Stimulated activated CD8-positive, alpha-beta memory T cell treated with anti-CD3 and anti-CD28 coated beads, Interleukin-7, amount 100 ng/mL, for 1 hour (primary cell): ENCODE measurements at places on chromosomes 7 and 10.

- DNase-seq = no peak
Observed at GRCh38 chr10:12949248-12949647, 52.3 kb downstream of the CCDC3 start.

- DNase-seq = no peak
Observed at GRCh38 chr10:33721509-33721908, 387.0 kb upstream of the NRP1 start.

DNA sequence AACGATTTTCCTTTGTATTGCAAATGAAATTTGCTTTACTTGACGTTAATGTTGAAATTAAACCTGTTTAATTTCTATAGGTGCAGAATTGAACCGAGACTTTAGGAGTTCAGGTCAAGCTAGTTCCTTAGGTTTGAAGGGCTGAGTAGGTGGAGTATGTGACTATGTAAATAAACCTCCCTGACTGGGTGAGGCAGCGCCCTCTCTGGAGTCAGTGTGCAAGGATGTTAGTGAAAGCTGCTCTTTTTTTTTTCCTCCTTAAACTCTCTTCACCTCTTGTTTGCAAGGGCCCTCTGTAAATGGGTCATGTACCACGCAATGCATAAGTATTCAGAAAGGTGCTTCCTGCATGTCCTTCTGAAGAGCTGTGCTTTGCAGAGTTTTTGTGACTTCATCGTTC, 33.8 kb downstream of the GALNT17 start:
- DNase-seq = no peak

- DNase-seq = no peak
Observed at GRCh38 chr10:103731609-103732270, 123.6 kb downstream of the SH3PXD2A start.

GRCh38 chr7:130641040-130641439, 27.5 kb downstream of the COPG2 start:
- no peak for DNase-seq

DNA sequence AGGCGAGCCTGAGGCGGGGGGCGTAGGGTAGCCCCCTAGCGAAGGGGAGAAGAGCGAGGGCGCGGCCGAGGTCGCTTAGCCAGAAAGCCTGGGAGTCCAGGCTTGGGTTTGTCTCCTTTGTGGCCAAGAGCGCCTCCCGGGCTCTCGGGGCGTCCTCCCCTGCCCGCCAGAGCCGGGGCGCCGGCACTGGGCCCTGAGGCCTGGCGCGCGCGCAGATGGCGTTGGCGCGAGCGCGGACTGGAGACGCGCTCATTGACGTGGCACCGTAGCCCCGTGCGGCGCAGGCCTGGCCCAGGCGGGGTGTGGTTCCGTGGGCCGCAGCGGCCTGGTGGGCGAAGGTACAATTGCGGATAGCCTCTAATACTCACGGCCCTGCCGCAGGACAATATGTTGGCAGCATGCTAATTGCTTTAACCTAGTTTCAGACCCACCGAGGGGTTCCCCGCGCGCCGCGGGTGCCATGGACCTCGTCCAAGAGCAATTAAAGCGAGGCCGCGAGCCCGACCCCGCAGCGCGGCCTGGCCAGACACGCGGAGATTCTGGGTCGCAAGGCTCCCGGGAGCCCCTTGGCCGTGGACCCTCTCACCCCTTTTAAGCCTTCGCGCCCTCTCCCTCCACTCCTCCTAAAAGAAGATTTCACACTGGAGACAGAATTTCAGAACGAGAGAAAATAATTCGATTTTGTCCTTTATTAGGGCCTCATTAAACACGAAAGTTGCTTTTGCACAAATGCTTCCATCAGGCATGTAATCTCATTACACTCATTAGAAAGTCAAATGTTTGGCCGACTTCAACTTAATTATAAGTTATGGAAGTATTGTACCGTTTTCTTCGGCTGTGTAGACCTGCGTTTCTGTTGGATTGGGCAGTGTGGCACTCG, 3.1 kb downstream of the PTF1A start:
- DNase-seq = no peak

DNA sequence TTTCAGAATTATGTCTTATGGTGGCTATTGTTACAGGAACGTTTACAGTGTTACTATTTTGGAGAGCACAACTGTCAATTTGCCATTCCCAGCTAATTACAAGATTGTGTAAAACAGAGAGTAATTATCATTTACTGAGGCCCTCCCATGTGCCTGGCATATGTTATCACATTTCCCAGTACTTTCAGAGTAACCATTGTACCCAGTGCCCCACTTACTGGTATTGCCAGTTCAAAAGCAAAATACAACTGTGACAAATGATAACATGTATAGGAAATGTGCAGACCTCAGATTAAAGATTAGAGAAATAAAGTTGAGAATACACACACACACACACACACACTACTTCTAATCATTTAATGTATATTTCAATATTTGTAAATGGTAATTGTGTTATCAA, 572.5 kb downstream of the POM121L12 start:
- no peak for DNase-seq

DNA sequence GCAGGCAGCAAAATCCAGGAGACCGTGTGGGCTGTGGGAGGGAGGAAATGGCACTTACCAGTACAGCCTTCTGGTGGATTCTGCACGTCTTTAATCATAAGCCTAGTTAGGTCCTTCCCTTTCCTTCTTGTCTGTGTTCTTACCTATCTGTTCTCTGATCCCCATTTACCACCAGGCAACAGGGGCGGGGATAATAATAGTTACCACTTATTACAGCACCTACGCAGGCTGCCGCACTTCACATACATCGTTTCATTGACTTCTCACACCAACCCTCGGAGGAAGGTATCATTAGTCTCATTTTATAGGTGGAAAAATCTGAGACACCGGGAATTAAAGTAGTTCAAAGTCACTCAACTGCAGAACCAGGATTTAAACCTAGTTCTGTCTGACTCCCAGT, 4.5 kb upstream of the EPHA1 start:
- DNase-seq = no peak

GRCh38 chr7:158161194-158161593, 426.4 kb downstream of the PTPRN2 start:
- DNase-seq = no peak

DNA sequence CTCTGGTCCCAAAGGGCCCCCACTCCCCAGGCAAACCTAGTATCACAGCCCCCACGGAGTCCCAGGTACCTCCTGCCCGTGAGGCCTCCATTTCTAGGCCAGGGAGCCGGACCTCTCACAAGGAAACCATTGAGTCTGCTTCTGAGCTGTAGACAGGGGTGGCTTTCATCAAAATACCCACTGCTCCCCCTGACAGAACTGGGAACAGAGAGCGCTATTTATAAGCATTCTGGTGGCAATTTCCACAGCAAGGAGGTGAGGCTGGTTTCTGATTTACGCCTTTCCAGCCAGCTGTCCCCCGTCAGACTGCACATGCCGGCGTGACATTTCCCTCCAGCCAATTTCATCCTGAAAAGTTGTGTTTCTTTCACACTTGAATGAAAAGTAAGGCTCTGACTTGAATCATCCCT, 407.5 kb upstream of the PRKCQ start:
- no peak for DNase-seq

GRCh38 chr10:109993551-109994330, 14.0 kb upstream of the ADD3 start:
- no peak for DNase-seq

DNA sequence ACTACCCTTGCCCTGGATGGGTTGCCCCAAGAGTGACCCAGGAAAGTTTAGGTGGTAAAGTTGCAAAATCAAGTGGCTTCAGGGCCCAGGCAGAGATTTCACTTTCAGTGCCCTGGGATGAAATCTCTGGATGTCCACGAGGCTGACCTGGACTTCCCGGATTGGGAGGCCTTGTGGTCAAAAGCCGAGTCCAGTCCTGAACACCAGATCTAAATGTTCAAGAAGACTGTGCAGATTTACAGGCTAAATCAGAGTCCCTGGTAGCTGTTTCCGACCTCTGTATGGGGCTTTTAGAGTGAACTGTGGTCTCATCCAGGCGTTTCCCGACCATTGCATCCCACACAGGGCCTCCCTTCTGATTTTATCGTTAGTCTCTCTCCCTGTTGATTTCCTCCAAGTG, 95.3 kb downstream of the WDR11 start:
- DNase-seq = no peak

- no peak for DNase-seq
Observed at GRCh38 chr7:50774319-50774718, 8.4 kb downstream of the GRB10 start.

DNA sequence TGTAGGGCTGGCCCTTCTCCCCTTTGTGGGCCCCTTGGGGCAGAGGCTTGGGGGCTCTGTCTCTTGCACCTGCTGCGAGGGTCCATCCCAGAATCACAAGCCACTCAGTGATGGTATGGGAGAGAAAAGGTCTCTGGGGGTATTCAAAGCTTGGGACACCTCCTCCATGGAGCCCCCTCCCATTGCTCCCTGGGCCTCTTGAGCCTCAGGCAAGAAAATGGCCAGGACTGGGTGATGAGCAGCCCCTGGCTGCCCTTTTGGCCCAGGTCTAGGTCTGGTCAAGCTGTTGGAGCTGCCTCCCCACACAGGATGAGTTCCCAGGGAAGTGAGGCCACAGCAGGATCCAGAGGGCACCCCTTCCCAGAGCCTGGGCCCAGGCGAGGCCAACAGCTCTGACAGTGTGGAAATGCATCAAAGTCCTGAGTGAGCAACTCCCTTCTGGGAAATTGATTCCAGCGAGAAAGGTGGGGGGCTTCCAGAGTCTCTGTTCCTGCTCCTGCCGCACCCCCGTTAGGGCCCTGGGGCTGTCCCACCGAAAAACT, 3.4 kb upstream of the MYL7 start:
- no peak for DNase-seq

DNA sequence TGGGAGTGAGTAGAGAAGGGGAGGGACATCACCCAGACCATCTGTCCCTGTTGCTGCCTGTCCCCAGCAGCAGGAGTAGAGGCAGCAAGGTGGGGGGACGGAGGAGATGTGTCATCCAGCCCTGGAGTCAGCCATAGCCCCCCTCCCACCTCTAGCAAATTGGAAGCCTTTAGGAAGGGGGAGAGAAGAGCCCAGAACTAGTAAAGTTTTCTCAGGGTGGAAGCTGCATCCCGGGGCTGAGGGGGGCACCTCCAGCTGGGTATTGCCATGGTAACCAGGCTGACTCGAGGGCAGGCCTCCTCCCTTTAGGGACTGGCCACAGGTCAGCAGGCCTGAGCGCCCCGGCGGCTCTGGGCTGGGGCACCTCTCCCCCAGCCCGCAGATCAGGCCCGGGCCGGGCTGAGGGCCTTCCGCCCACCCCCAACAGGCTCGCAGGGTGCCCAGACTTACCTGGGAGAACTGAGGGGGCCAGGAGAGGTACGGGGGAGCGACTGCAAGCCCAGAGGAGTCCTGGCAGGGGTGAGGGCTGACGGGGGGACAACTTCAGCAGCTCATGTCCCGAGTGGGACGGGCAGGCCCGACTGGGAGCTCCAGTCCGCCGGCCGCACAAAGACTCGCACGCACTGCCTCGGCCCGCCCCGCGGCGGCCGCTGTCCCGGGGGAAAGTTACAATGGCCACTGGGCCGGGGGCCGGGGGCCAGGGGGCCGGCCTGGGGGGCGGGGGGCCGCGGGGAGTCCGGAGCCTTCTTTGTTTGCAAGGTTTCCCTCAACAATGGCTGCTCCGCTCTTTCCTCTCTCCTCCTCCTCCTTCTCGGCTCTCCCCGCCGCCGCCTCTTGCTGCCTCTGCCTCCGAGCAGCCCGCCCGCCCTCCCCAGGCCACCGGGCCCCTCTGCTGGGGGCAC, 6.0 kb downstream of the LDB1 start:
- DNase-seq = no peak

- no peak for DNase-seq
Observed at GRCh38 chr7:99437946-99438572, 539 bp downstream of the PTCD1 start.

- no peak for DNase-seq
Observed at GRCh38 chr7:14635955-14636354, 266.6 kb downstream of the DGKB start.

GRCh38 chr10:45997994-45998763, 25.9 kb downstream of the TIMM23 start:
- no peak for DNase-seq

DNA sequence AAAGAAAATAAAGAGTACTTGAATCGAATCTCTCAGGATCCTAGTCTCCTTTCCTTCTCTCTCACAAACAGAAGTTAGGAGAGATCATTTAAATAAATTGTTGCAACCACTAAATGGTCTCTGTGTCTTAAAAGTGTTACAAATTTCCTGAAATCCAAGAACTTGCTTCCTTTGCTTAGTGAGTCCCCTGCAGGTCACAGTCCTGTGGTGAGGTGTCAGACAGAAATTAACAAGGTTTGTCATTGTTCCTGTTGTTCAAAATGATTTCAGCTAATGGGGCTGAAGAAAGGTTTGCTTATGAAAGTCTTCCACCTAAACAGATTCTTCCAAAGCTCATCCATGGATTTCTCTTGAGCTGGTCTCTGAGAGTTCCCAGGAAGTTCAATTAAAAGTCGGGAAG, 151.6 kb upstream of the SLC26A5 start:
- no peak for DNase-seq

GRCh38 chr7:129918922-129919321, 33.8 kb downstream of the UBE2H start:
- no peak for DNase-seq

GRCh38 chr7:133139350-133139749, 57.5 kb upstream of the CHCHD3 start:
- no peak for DNase-seq

- DNase-seq = no peak
Observed at GRCh38 chr10:49791100-49791499, 29.0 kb upstream of the OGDHL start.

GRCh38 chr7:74338366-74339108, 49.3 kb downstream of the CLIP2 start:
- DNase-seq = no peak

DNA sequence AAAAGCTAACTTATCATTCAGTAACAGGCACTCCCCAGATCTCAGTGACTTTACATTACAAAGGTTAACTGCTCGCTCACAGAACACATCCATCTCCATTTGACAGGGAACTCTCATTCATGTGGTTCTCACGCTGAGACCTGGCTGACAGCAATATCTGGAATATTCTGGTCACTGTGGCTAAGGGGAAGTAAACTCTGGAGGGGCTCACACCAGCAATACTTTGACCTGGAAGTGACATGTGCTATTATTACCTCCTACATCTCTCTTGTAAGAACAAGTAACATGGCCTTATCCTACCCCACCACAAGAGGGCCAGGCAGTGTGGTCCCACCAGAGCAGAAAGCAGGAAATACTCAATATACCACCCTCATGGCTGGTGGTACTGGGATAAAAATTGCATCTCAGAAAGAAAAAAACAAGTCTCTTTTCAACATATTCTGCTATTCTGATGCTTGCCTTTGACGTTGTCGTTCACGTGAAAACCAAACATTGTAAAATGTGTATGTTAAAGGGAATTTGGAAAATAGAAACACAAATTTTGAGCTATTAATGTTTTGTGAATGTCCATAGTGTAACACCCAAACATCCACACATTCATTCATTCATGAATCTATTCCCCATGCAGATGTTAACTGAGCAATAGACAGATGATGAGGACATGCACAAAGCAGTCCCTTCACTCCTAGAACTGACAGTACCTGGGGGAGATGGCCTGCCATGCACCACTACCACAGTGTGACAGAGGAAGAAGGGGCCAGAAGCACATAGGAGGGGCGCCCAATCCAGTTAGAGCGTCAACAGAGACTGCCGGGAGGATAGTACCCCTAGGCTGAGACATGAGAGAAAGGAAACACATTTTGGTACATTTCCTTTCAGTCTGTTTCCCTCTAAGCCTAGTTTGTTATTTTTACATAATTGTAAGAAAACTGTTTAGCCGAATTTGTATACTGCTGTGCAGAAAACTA, 166.0 kb upstream of the SP4 start:
- DNase-seq = peak; percentile 13
